Sigmoid colon (tissue), 7 donors: ENCODE measurements at places on chromosomes 16 and 17. TPM values are rescaled to one million over a fixed set of nuclear protein-coding genes. Genes with fewer than 3 reads are reported as not detected.

The CFAP97D1 gene
- not detected for total RNA-seq

The SLC22A31 gene
- total RNA-seq, result not detected

The TEN1 gene
- 5.3 TPM for total RNA-seq

The MT1B gene
- total RNA-seq, result not detected

The GUCY2D gene
- not detected for total RNA-seq

The SPNS2 gene
- total RNA-seq, result 5.3 TPM

The PPY gene
- total RNA-seq, result not detected

The DNASE1L2 gene
- total RNA-seq, result 0.36 TPM

The CCL7 gene
- not detected for total RNA-seq

The SLC5A2 gene
- total RNA-seq, result 0.68 TPM

The ZP2 gene
- total RNA-seq, result not detected

The PPP4C gene
- total RNA-seq, result 42.4 TPM

The KRT32 gene
- total RNA-seq, result not detected

The ZPBP2 gene
- not detected for total RNA-seq

The FOXO3B gene
- 8.9 TPM for total RNA-seq

The PRAC1 gene
- total RNA-seq, result not detected

The TGFB1I1 gene
- total RNA-seq, result 182 TPM

The TNS4 gene
- not detected for total RNA-seq

The DNAI2 gene
- total RNA-seq, result not detected

The ADAM11 gene
- 3.1 TPM for total RNA-seq

The MED31 gene
- 6.4 TPM for total RNA-seq

The HEATR9 gene
- not detected for total RNA-seq

The DOC2B gene
- 2.5 TPM for total RNA-seq

The SLC16A3 gene
- 9.6 TPM for total RNA-seq

The DPEP2 gene
- total RNA-seq, result 3.9 TPM

The ARHGAP44 gene
- total RNA-seq, result 2.9 TPM

The OXLD1 gene
- total RNA-seq, result 36.0 TPM

The CDH1 gene
- not detected for total RNA-seq

The SPATA32 gene
- not detected for total RNA-seq

The PRR35 gene
- total RNA-seq, result not detected

The TEKT5 gene
- not detected for total RNA-seq

The ARL5C gene
- 0.28 TPM for total RNA-seq

The AANAT gene
- total RNA-seq, result not detected

The ACBD4 gene
- 22.7 TPM for total RNA-seq

The MLYCD gene
- total RNA-seq, result 11.5 TPM
